ENCODE measurements at places on chromosomes 3 and 15. TPM values are rescaled to one million over a fixed set of nuclear protein-coding genes. Genes with fewer than 3 reads are reported as not detected.

- no peaks in the 10 kb centered on the region for H3K4me1 ChIP-seq
- H3K4me3 ChIP-seq = no peak overlapping the region
- no peak overlapping the region for H3K27ac ChIP-seq
- no peak for DNase-seq
These were observed 478.3 kb upstream of the PPP2R3A start for GRCh38 chr3:135487261-135487660.

GRCh38 chr3:35336601-35337000, 302.7 kb upstream of the ARPP21 start:
- no peaks in the 10 kb centered on the region for H3K36me3 ChIP-seq
- H3K27me3 ChIP-seq = no peaks in the 10 kb centered on the region
- DNase-seq = no peak
- no peaks in the 10 kb centered on the region for H3K4me1 ChIP-seq
- no peak overlapping the region for H3K4me3 ChIP-seq

- H3K4me3 ChIP-seq = no peak overlapping the region
- no peak overlapping the region for H3K27ac ChIP-seq
- H3K27me3 ChIP-seq = no peaks in the 10 kb centered on the region
These were observed 351.7 kb downstream of the IGSF11 start for GRCh38 chr3:118682921-118683320.

- no peak overlapping the region for H3K27ac ChIP-seq
- H3K27me3 ChIP-seq = no peaks in the 10 kb centered on the region
- no peak for DNase-seq
These were observed 511.9 kb downstream of the GBE1 start for GRCh38 chr3:81249540-81250029.

DNA sequence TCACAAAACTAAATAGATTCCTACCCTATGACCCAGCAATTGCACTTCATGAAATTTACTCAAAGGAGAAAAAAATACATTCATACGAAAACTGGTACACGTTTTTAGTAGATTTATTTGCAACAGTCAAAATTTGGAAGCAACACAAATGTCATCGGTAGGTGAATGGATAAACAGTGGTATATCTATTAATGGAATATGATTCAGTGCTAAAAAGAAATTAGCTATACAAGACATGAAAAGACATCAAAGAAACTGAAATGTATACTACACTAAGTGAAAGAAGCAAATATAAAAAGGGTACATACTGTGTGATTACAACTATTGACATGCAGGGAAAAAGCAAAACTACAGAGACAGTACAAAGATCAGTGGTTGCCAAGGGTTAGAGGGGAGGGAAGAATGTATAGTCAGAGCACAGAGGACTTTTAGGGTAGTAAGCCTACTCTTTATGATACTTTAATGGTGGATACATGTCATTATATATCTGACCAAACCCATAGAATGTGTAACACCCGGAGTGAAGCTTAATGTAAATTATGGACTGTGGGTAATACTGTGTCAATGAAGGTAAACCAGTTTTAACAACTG, 31.6 kb downstream of the RFX7 start:
- no peak overlapping the region for H3K4me3 ChIP-seq
- DNase-seq = no peak
- no peak overlapping the region for H3K27ac ChIP-seq
- H3K27me3 ChIP-seq = no peaks in the 10 kb centered on the region
- H3K36me3 ChIP-seq = no peaks in the 10 kb centered on the region

DNA sequence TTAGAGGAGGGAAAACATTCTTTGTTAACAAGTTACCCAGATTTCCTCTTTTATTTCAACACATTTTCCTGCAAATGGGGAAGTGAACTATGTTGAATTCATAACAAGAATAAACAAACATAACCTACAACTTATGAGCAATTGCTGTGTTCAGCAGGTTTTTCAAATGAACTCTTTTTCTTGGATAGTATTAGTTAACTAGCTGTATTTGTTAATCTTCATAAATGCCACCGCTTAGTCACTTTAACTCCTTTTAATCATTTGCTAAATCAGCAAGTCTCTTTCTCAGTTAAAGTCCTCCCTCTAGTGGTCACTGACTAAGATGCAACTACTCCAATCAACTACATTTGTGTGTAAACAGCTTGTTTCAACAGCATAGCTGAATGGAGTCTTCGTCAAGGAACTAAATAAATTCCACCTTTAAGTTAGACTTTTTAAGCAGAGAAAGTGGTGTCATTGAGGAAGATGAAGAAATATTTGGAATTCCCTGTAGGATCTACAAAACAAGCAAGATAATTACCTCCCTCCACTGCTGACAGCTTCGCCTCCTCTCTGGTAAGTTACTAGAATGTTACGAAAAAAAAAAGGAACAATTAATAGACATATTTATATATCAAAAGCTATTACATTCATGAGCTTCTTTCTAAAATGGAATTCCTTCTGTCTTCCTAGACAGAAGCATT, 1122.0 kb downstream of the ROBO1 start:
- no peaks in the 10 kb centered on the region for H3K36me3 ChIP-seq
- H3K27me3 ChIP-seq = no peaks in the 10 kb centered on the region
- no peak overlapping the region for H3K4me3 ChIP-seq

GRCh38 chr15:57387564-57388076, 11.3 kb downstream of the CGNL1 start:
- no peak for DNase-seq
- no peaks in the 10 kb centered on the region for H3K36me3 ChIP-seq

DNA sequence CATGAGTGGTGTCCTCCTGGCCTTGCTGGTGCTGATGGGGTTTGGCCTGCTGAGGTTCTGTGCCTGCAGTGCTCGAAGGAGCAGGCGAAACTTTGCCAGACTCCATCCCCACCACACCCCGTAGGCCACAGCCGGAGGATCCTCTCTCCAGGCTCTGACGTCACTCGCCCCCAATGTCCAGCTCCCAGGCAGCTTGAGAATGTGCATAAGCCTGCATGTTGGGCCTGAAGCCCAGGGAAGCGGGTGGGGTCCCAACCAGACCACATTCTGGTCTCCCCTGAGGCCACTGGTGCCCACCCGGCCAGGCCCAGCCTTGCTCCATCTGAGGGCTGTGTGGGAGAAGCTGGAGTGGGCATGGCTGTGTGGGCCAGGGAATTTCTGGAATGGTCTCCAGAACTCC, 109.8 kb downstream of the ASB7 start:
- H3K36me3 ChIP-seq = no peaks in the 10 kb centered on the region
- H3K4me1 ChIP-seq = peaks cover 8% of the 10 kb centered on the region

GRCh38 chr3:156587760-156588069, 32.8 kb upstream of the SSR3 start:
- H3K27ac ChIP-seq = no peak overlapping the region
- H3K4me1 ChIP-seq = no peaks in the 10 kb centered on the region
- H3K27me3 ChIP-seq = no peaks in the 10 kb centered on the region
- no peak overlapping the region for H3K4me3 ChIP-seq

SLC2A2 gene
- total RNA-seq = 464 TPM

SKOR1 gene
- total RNA-seq = 0.05 TPM

IL17RD gene
- total RNA-seq = 0.40 TPM

HOMER2 gene
- total RNA-seq = 66.2 TPM

CCNB2 gene
- total RNA-seq = 1.00 TPM
